HT1080 (cell line): ENCODE measurements at places on chromosomes 11 and 22.

DNA sequence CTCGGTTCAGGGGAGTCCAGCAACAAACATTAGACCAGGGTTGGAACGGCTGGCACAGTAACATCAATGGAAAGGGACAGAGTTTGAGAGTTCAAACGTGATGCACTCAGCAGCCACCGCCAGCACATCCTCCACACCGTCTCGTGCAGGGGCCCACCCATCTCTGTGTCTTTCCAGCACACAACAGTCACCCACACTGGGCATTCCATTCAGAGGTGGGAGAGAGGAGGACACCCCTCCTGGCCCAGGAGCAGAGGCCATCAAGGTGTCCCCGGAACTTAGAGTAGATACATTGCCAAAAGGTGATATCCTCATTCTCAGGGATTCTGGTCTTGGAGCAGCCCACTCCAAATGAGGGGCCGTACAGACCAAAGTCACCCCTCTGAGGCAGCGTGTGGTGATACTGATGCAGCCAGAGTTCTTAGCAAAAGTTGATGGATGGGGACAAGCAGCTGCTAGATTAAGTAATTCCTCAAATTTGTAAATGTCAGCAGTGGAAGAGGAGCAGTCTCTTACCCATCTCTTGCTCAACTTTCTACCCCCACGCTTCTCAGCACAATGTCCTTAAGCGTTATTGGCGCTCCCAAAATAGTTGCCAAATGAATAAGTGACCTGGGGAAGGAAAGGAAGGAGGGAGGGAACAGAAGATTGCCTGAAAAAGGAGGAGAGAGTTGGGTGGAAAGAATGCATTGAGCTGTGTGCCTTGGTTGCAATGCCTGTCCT is 5.5 kb downstream of the SNAP29 start:
- DNase-seq, result no peak

- no peak for DNase-seq
Measured at GRCh38 chr11:68692115-68692514, 7.8 kb downstream of the GAL start.

- DNase-seq, result no peak
Measured at GRCh38 chr11:125903711-125904659, at the start of gene DDX25. DDX25 (plus strand) TSS chr11:125904508; CDS start chr11:125904518, 10 bp downstream.

GRCh38 chr11:11864803-11865202 is 23.0 kb downstream of the USP47 start:
- no peak for DNase-seq

DNA sequence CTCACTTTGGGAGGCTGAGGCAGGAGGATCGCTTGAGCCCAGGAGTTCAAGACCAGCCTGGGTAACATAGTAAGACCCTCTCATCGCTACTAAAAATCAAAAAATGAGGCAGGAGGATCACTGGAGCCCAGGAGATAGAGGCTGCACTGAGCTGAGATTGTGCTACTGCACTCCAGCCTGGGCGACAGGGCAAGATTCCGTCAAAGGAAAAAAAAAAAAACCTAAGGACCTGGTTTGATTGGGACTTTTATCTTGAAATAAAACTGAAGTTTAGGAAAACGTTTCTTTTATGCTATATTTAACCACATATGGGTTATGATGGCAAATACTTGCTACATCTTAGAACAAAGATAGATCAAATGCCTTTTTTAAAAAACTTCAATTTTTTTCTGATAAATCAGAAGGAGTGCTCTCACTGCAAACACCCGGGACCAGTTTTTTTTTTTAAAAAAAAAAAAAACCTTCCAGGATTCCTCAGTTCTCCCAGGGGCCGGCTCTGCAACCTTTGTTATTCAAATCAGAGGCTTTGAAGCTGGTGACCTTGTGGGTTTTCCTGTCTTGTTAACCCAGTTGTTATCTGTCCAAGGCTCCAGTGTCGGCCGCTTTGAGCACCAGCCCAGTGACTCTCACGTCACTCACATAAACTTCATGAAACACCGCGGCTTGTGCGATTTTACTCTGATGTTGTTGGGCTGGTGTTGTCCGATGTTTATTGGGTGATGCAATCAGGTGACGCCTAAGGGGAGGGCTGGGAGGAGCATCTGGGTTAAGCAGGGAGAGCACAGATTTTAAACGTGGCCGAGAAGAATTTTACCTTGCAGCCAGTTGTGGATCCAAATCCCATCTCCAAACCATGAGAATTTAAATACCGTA is 24.7 kb upstream of the SLC22A12 start:
- peak; percentile 13 for DNase-seq

DNA sequence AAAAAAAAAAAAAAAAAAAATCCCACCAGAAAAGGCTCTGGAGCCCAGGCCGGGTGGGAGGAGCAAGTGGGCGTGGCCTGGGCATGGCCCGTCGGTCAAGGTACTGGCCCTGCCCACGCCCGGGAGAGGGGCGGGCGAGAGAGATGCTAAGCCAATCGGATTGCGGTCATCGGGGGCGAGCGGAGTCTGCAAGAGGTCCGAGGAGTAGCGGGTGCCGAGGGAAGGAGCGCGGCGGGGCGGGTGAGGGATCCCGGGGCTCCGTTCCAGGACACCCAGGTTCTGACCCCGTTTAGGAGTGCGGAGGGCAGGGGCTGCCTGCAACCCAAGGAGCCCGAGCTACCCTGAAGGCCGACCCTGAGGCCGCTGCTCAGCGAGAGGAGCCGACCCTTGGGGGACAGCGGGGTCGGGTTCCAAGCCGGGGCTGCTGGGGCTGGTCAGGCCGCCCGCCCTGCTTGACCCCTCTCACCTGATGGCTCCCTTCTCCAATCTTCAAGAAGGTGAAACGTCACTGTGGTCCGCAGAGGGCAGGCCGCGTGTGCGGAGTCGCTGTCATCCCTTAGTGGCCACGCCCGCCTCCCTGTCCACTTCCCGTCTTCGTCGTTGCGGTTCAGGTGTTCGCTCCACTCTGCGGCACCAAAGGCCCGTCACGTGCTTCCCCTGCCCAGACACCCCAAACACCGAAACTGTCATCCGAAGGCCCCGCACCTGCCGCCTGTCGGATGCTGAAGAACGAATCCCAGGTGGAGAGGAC is 11.1 kb upstream of the TAB1 start:
- DNase-seq, result no peak
